ENCODE measurements at places on chromosomes 16 and 17.

- no peak for DNase-seq
Measured at GRCh38 chr17:56909742-56910508, 3.9 kb downstream of the TRIM25 start.

DNA sequence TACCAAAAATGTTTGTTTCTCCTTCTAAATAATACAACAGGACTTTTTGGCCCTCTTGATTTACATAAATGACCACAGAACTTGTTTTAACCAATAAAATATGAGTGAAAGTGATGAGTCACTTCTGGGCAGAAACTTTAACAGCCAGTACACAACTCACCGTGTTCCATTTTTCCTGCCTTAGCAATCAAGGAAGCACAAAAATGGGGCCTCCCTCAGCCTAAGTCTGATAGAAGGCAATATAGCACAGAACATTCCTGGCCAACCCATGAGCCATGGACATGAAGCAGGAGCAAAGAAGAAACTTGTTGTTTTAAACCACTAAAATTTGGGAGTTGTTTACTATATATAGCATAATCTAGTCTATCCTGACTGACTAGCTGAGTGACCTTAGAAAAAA is 61.1 kb upstream of the MTMR4 start:
- no peak for DNase-seq

DNA sequence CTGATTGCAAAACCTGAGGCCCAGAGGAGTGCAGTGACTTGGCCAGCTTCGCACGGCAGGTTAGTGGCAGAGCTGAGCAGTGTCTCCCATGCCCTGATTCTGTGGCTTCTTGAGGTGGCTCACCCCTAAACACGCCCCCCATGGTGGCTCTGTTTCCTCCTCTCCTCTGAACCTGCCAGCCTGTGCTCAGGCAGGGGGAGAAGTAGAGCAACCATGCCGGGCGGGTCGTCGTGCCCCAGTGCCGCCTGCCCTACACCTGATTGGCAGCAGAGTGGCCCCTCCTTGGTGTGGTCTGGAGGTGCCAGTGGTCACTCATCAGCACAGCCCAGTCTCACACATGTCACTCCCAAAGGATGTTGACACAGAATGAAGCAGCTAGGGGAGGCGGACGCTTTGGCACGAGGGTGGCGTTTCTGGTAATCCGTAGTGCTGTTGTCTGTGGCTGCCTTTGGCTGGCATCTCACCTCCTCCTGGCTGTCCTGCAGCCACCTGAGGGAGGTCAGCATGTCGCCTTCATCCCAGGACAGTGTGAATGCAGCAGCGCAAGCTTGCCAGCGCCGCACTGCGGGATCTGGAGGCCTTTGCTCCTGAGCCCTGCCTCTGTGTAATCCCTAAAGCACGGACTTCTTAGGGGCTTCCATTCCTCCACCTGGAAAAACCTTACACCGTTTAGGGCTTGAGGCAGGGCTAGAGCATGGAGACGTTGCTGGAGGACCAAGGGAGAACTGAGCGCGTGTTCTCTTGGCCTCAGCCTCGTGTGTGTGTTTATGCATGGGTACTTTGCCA is 294.7 kb downstream of the SEC14L1 start:
- DNase-seq, result no peak

DNA sequence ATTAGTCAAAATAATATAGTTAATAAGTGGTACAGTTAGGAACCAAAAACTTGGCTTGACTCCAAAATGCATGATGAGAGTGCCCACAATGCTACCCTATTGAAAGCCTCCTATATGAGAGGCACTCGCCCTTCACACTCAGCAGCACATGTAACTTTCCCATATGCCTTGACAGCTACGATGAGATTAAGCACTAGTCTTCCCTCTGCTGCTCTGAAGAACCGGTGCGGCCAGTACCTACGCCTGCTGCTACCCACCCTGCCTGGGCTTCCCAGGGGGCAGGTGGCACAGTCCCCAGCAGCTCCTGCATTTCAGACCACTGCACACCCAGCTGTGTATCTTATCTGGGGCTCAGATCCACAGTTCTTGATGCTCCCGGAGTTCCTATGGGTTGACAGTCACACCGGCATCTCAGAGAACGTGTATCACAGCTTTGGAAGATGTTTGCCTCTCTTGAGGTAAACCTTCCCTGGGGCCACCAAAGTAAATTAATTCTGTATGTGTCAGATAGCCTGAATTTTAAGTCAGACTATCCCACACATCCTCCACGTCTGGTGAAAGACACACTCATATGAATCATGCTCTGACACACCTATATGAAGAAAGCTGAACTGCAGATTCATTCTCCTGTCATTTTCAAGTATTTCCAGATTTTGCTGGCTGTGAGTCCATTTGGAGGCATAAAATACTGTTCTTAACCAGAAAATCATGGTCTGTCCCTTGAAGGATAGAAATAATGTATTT is 77.8 kb downstream of the MYH10 start:
- no peak for DNase-seq

GRCh38 chr17:38463451-38463858 is 35.2 kb downstream of the ARHGAP23 start:
- DNase-seq, result no peak

GRCh38 chr16:74304835-74305176 is 8.2 kb downstream of the PSMD7 start:
- DNase-seq, result no peak

Measured in stimulated activated CD8-positive, alpha-beta memory T cell treated with anti-CD3 and anti-CD28 coated beads, Interleukin-7, amount 100 ng/mL, for 48 hours (primary cell).